ENCODE measurements at places on chromosomes 4 and X.

DNA sequence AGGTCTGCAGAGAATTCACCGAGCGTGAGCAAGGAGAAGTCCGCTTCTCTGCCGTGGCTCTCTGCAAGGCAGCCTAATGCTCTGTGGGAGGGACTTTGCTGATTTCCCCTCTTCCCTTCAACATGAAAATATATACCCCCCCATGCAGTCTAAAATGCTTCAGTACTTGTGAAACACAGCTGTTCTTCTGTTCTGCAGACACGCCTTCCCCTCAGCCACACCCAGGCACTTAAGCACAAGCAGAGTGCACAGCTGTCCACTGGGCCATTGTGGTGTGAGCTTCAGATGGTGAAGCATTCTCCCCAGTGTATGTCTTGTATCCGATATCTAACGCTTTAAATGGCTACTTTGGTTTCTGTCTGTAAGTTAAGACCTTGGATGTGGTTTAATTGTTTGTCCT is 11.3 kb downstream of the UCHL1 start:
- DNase-seq = peak; percentile 4

GRCh38 chrX:55523356-55523755 is 33.7 kb upstream of the USP51 start:
- DNase-seq = no peak

GRCh38 chrX:134571796-134572195 is 86.5 kb downstream of the PLAC1 start:
- no peak for DNase-seq

GRCh38 chr4:139762720-139763119 is 97.1 kb downstream of the MGST2 start:
- no peak for DNase-seq

DNA sequence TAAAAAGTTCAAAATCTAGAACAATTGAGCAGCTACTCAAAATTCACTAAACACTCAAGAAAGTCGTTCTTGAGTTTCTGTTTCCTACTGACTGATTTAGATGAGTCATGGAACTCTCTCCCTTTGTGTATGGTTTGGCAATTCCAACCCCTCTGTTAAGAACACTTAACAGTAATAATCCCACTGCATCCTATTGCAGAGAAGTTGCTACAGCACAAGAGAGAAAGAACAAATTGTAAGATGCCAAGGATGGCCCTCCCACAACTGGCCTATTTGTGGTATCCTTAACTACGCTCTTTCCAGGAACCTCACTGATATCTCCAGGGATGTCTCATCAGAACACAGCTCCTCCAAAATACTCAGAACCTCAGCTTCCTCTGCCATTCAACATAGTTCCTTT is 701.8 kb upstream of the TENM3 start:
- DNase-seq = peak; percentile 21

DNA sequence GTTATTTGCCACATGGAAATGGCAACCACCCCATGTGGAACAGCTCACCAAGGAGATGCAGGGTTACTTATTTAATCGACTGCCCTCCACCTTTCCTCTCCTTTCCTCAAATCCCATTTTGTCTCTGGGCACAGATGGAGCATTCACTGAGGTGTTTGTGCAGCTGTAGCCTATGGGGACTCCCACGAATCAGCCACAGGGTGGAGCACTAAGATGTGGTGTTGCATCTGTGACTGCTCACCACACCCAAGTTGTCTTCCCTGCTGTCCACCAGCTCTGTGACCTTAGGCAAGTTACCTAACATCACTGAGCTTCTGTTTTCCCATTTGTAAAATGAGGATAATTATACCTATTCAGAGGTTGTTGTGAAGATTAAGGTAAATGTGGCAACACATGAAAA is 252.4 kb upstream of the CPEB2 start:
- peak; percentile 77 for DNase-seq

DNA sequence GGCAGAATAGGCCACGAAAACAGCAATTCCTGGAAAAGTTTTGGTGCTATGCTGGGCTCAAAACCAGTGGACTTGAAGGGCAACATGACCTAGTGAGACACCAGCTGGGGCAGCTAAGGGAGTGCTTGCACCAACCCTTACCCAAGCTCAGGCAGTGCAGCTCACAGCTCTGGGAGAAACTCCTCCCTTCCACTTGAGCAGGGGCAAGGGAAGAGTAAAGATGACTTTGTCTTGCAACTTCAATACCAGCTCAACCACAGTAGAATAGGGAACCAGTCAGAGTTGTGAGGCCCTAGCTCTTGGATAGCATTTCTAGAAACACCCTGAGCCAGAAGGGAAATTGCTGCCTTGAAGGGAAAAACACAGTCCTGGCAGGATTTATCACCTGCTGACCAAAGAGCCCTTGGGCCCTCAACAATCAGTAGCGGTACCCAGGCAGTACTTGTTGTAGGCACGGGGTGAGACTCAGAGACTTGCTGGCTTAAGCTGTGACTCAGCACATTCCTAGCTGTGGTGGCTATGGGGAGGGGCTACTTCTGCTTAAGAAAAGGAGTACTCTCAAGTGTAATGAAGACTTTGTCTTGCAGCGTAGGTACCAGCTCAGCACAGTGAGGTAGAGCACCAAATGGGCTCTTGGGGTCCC is 19.7 kb upstream of the ABCG2 start:
- peak; percentile 95 for DNase-seq

DNA sequence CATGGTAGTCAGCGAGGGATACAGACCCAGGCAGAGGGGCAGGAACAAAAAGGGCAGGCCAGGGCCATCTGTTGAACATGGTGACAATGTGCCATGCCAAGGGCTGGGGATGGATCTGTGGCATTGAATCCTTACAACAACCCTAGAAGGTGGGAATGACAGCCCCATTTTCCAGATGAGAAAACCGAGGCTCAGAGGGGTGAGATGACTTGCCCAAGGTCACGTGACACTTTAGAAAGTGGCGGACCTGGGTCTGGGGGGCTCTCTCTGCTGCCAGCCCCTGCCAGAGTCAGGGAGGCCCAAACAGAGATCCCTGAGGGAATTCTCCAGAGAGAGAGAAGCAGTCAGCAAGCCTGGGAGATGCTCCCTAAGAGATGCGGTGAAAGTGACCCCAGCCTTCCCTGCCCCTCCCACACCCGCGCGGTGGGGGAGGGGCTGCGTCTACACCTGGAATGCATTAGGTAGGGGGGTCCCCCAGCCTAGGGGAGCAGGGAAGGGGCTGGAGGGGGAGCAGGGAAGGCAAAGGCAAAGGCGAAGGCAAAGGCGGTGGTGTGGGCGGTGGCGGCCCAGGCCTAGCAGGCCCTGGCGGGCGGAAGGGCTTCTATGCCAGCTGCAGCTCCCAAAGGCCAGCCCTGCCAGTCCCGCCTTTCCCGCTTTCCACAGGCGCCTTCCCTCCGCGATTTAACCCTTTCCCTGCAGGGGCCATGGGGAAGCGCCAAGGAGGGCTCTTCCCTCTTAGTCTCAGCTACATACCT is 13.0 kb downstream of the FGD1 start:
- DNase-seq = no peak

DNA sequence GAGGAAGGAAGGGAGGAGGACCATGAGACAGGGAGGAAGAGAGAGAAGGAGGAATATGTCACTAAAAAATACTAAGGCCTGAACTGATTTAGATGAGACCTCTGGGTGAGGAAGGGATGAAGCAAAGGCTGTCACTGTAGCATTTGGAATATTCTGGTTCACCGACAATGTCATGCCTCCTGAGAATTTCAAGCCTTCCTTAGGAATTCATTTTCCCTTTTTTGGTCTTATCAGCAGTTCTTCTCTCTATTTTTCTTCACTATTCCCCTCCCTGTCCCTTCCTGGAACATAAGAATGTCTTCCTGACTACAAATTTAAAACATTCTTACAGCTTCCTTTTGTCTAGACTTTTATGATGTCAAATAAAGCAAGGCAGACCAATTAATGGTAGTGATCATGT is 527.8 kb downstream of the INPP4B start:
- no peak for DNase-seq

- peak; percentile 32 for DNase-seq
These were observed 222.4 kb downstream of the CRLF2 start for GRCh38 chrX:989959-990510.

DNA sequence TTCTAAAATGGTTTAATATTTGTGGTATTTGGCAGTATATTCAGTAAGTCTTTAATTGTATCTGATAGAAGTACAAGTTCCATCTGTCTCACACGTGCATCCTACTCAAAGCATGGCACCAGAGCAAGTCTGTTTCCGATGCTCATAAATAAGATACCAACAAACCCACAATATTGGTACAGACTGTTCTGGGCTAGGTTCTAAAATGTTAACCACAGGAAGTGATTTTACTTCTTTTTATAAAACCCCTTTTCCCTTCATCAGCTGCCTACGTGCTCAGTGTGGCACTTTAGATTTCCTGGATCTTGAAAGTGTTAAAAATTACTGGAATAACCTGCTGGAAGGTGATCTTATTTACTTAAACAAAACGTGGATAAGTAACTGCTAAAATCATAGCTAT is 165.1 kb downstream of the CFAP299 start:
- DNase-seq = no peak

DNA sequence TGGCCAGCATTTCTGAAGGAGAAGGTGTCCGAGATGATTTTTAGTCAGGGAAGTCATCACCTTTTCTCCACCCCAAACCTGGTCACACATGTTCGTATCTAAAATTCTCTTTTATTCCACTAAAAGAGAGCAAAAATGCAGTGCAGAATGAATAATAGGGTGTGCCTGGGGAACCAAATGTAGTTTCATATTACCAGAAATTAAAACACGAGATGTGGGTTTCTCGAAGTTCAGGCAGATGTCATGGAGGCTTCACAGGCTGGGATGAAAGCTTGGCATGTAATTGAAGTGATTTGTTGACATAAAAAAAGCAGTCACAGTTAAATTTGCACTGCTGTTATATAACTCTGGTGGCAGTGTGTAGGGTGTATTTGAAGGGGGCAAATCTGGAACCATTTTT is 165.5 kb upstream of the PDE5A start:
- no peak for DNase-seq

GRCh38 chr4:89719536-89720090 is 117.3 kb downstream of the SNCA start:
- no peak for DNase-seq

DNA sequence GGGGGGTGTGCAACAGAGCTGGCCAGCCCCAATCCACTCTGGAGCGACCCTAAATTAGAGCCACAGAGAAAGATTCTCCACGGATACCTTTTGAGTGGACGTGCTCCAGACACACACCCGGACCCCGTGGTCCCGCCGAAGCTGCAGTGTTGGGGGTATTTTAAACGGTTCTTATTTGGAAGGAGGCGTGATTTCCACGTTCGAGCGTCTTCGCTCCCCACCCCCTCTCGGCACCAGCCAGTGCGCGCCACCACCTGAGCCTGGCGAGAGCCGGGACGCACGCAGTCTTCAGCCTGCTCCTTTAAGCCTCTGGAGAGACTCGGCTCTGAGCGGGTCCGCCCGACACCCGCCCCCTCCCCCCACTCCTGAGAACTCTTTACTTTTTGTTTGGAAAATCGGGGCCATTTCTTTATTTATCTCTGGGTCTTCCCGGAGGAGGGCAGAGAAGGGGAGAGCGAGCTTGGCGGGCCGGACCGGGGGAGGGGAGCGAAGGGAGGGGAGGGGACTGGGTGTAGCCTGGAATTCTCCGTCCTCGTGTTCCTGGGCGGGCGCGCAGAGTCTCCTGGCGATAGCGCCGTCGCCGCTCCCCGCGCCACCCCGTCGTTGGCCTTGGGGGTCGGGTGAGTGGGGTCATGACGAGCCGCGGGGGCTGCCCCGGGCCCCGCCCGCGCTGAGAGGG is 668 bp upstream of the PTCHD1 start:
- peak; percentile 3 for DNase-seq

DNA sequence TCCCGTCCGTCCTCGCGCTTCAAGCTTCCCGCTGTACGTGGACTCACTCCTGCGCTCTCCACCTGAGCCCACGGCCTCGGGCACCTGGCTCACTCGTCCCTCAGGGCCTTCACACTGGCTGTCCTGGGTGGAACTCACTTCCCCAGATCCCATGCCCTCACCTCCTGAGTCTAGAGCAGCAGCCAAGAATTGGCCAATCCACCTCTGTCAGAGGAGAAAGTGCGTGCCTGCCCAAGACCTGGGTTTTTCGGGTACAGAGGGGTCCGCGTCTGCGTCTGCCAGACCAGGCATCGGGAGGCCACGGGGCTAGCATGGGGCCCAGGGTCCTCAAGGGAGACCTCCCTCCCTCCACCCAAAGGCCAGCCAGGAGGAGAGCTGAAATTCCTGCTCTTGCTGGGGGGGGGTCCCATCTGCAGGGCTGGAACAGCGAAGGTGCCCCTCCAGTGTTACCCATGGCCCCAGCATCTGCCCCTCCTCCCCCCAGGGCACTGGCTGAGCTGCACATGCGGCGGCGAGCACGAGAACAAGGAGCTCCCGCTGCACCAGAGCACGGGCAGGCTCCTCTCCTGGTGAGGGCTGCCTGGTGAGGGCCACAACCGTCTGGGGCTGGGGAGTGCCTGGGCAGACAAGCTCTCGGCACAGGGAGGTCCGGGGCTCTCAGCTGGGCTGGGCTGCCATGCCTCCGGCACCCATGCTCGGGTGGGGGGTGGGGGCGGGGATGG is 47.5 kb downstream of the FAM53A start:
- DNase-seq = no peak

- no peak for DNase-seq
These were observed 20.8 kb downstream of the TEX13C start for GRCh38 chrX:125340490-125340889.

DNA sequence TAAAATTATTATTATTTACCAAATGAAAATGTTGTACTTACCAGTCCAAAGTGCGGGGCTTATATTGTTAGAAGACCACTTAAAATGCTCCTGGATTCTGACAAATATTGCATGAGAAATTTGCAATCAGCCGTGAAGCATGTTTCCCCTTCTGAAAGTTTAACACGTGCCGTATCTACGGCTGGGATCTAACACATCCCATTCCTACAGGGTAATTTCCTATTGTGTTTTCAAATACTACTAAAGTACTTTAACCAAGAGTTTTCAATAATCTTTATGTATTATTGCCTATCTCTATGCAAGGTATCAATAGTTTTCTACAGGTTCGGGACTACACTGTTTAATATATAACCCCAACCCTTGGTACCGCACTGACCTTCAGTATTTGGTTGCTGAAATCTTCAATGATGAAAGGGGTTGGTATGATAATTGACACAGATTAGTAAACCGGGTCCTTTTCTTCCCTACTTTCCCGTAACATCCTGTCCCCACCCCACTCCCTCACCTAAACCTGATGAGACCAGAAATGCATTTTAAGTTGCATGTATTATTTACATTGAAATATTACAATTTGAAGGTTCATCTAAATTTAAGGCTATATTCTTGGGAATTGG is 795 bp upstream of the BRWD3 start:
- no peak for DNase-seq

- no peak for DNase-seq
These were observed 34.1 kb upstream of the PHEX start for GRCh38 chrX:21998037-21998436.

DNA sequence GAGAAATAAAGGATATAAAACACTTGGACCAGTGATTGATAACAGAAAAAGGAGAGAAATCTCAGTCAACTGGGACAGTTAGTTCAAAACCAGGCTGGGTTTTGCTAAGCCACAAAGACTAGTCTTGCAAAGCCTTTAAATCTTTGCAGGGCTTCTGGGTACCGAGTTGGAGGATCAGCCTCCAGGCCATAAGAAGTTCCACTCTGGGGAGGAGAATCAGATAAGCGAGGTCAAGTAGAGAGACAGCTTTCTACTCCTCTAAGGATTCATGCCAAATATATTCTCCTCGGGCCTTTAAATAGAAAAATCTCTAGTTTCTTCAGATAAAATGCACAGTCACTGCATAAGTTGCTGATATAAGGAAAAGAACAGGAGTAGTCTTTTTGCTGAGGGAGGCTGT is 92.7 kb downstream of the MFAP3L start:
- no peak for DNase-seq

GRCh38 chr4:74297539-74297938 is 10.7 kb upstream of the EPGN start:
- no peak for DNase-seq

GRCh38 chr4:34572026-34572425 is 1672.3 kb downstream of the ARAP2 start:
- DNase-seq = no peak

- DNase-seq = no peak
These were observed 176.0 kb upstream of the WDFY3 start for GRCh38 chr4:85142451-85142850.
